ENCODE measurements at places on chromosomes 11 and 22.

GRCh38 chr11:13271060-13271693, 6.4 kb upstream of the BMAL1 start:
- DNase-seq, result no peak

DNA sequence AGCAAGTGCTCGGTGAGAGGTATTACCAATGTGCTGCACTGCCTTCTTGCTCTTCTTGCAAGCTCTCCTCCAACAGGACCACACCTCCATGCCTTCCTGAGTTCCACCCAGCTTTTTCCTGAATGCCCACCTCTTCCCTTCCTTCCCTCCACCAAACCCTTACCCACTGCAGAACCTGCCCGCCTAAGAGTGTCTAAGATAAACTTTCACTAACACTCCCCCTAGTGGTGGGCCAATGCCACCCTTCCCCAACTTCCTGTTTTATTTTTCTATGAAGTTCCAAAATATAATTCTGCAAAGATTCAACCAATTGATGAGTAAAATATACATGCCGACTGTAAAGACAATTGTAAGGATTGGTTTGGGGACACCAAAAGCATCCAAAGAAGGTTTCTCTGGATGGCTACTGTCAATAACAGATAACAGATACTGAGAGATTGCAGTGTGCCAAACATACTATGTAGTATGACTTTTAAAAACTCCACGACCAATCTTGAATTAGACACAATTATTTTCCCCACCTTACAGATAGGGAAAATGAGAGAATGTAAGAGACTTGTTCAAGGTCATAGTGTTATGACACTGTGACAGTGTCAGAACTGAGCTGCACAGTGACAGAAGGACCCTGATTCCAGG, 38.6 kb upstream of the BMAL1 start:
- peak; percentile 52 for DNase-seq

- DNase-seq, result no peak
Measured at GRCh38 chr22:46583571-46583970, 36.6 kb upstream of the GRAMD4 start.

DNA sequence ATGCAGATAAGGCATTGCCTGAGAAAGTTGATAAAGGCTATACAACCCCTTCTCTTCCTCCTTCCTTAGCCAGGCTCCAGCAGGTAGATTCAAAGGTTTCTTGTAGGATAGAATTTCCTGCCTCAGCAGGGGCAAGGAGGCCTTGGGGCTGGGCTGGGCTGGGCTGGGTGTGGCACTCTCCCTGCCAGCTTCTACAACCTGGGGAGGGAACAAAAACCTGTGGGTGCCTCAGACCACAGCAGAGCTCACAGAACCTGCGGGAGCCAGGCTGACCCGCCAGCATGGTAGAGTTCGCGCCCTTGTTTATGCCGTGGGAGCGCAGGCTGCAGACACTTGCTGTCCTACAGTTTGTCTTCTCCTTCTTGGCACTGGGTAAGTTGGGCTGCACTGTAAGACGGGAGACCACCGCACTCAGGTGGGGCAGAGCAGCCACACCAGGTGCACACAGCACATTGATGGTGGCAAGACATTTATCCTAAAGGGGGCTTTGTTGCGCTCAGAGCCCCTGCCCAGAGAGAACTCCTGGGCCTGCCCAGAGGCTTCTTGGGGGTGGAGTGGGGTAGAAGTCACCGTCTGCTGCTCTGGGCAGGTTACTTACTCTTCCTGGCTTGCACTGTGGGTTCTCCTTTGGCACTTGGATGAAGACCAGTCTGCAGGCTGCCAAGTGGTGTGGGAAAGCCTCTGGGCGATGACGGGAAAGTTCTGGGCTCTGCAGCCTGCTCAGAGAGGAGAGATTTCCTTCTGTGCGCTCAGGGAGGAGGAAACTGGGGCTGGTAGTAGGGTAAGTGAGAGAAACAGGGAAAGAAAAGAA, at the start of gene MOGAT2:
MOGAT2 (plus strand) TSS at position 231 of the 811 bp plus-strand sequence; CDS start at position 282, 51 bp downstream.
- DNase-seq, result no peak

GRCh38 chr11:15945726-15946125, 410.6 kb downstream of the SOX6 start:
- DNase-seq, result no peak

DNA sequence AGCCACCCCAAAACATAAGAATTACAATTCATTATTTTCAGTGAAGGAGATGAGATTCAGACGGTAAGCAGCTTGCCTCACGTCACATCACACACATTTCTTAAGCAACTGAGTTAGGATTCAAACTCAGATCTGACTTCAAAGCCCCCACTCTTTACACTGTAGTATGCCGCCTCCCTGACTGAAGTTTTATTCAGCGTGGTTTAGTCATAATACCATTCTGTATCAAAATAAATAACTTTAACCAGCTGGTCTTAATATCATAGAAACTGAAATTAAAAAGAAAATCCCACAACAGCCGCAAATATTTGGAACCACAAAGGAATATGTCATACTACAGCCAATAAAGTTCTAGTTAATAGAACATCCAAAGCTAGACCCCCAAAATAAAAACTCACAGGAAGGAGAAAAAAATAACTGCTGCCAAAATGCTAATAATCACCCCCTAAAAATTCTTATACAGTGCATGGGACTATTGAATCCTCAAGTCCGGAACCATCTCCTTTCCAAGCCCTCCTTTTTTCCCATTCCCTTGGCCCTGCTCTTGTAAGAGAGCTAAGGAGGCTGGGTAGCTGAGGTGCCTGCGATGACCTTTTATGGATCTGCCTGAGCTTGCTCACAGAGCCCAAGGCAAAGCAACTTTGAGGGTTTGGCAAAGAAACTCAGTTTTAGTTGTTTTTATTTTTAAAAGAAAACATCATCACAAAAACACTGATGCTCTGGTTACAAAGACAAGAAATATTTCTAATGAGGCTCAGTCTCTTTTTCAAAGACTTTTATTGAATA, 334.5 kb downstream of the TTC28 start:
- DNase-seq, result no peak

DNA sequence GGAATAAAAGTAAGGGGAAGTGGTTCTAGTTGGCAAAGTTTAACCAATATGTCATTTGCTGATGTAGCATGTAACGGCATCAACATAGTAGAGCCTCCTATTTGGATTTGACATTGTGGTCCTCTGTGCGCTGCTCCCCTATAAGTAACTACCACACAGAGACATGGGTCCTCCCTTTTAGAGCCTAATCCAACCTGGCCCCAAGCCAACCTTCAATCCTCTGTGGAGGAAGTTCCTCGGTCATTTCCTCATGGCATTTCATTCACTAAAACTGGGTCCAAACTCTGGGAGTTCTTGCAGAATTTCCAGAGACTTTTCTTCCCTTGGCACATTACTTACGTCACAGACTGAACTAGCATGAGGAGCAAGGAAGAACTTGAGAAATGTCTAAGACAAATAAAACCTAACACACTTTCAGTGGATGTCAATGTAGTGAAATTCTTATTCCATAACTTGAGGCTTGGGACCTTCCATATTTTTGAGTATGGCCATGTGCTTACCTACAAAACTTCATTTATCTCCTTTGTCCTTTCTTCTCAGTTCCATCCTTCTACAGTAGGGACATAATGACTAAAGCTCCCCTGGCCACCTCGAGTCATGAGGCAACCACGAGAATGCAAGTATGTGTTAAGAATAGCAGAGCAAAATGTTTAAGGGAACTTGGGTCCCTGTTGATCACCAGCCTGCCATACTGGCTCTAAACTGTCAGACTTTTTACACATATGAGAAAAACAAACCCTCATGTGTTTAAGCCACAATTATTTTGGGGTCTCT, 34.7 kb downstream of the MMP20 start:
- no peak for DNase-seq

- peak; percentile 61 for DNase-seq
Measured at GRCh38 chr11:94513091-94513490, 830 bp downstream of the C11orf97 start.

GRCh38 chr22:19137384-19138216, 6.5 kb downstream of the TSSK2 start:
- DNase-seq, result no peak

DNA sequence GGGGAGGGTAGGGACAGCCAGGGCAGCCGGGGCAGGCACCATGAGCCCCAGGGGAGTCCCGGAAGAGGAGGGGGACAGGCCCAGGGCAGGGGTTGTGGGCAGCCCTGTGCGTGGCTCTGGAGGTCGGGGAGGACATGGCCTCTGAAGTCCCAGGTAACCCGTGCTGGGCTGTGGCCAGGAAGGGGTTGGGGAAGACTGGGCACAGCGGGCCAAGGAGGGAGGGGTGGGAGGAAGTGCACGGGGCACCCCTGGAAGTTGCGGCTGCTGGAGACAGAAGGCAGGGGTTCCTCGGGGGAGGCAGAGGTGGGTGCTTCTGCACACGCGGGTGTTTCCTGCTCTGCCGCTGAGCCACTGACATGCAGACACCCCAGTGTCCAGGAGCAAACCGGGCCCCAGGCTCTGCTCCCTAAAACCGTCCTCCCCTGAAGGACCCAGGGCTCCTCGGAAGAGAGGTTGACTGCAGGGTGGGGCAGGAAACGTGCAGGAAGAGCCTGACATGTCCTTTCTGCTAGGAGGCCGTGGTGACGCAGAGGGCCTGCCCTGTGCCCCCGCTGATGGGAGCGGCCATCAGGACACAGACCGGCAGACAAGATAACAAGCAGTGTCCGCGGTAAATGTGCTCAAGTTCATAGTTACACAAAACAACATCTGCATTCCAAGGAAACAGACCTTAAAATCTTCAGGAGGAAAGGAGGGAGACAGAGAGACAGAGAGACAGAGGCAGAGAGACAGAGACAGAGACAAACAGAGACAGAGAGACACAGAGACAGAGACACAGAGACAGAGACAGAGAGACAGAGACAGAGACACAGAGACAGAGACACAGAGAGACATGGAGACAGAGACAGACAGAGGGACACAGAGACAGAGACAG, 5.7 kb downstream of the TNNI2 start:
- no peak for DNase-seq

DNA sequence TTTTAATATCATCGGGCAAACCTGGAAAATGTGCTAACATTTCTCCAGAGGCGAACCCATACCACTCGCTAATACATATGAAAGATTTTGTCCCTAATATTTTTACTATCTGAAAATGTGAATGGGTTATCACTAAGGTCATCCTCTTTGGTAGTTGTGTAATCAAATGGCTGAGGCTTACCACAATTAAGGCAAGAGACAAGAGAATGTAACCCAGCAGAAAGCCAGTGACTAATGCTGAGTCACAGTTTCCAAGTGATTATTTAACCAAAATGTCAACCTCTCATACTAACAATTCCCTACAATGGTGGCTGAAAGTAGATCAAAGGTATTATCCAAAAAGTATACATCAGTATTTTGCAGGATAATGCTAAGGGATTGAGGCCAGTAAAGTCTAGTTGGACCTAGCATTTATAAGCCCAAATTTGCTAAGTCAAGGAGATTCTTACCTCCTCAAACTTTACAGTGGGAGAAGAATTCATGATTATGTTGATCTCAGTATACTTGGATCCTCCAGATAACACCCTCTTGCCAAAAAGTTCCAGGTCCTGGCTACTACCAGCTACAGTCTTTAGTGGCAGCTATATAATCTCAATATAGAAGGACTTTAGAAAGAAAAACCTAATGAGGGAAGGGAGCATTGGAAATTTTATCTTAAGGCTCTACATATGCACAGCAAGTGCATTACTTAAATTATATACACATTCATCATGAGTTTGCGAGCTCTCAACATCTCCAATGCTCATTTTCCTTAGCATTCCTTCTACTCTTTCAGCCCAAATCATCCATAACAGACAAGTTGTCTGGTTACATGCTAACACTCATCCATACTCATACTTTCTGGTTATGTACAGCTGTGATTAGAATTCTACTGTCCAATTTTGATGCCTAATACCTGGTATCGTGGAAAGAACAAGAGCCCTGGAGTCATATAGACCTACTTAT, 25.4 kb downstream of the SIK3 start:
- no peak for DNase-seq

- DNase-seq, result no peak
Measured at GRCh38 chr11:15123849-15124248, 9.1 kb downstream of the INSC start.

DNA sequence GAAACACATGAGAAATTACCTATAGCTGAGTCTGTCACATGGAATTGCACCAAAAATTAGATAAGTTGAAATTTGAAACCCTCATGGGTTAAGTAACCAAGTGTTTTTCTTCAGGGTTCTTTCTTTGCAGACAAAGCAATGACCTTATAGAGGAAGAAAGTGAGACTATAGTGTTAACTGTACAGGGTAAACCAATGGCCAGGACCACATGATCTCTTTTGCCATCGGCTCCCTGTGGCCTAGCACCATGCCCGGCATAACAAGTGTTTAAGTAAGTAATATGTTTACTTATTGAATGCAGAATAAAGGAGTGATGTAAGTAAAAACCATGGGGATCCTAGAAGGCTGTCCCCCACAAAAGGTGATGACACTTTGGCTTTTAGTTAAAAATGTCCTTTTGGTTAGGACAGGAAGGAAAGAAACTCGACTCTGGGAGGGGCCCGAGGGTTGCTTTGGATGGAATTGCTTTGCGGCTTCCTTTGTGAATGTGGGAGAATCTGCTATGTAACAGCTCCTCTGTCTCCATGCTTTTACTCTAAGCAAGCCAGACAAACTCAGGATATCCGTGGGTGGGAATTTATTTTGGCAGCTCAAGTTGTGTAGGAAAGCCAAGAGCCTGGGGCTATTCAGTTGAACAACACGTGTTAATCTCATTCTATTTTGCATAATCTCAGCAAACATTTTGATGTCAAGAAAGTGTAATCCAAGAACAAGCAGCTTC, 454.7 kb downstream of the INSC start:
- DNase-seq, result no peak

DNA sequence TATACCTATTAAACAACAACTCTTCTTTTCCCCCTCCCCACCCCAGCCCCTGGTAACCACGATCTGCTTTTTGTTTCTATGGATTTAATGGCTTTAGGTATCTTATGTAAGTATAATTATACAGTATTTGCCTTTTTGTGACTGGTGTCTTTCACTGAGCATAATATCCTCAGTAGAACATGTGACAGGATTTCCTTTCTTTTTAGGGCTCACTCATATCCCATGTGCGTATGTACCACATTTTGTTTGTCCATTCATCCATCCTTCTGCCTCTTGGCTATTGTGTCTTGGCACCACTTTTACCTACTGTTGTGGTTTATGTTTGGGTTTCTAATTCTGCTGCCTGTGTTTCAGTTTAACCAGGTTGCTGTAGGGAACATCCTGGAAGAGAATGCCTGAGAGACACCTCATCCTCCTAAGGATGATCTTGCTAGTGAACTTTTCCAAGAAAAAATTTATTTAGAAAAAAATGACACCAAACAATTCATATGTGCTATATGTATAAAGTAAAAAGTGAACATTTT, 77.6 kb upstream of the SESN3 start:
- no peak for DNase-seq

Measured in NCI-H1436 (cell line).